Stimulated activated CD4-positive, alpha-beta T cell treated with anti-CD3 and anti-CD28 coated beads, TNF-alpha, amount 100 ng/mL, for 1 hour (primary cell): ENCODE measurements at places on chromosomes 2 and 18.

GRCh38 chr18:61893309-61893970 is 633 bp upstream of the RNF152 start:
- no peak for DNase-seq

- DNase-seq: no peak
Measured at GRCh38 chr2:174337337-174338146, 2.8 kb downstream of the SP9 start.

DNA sequence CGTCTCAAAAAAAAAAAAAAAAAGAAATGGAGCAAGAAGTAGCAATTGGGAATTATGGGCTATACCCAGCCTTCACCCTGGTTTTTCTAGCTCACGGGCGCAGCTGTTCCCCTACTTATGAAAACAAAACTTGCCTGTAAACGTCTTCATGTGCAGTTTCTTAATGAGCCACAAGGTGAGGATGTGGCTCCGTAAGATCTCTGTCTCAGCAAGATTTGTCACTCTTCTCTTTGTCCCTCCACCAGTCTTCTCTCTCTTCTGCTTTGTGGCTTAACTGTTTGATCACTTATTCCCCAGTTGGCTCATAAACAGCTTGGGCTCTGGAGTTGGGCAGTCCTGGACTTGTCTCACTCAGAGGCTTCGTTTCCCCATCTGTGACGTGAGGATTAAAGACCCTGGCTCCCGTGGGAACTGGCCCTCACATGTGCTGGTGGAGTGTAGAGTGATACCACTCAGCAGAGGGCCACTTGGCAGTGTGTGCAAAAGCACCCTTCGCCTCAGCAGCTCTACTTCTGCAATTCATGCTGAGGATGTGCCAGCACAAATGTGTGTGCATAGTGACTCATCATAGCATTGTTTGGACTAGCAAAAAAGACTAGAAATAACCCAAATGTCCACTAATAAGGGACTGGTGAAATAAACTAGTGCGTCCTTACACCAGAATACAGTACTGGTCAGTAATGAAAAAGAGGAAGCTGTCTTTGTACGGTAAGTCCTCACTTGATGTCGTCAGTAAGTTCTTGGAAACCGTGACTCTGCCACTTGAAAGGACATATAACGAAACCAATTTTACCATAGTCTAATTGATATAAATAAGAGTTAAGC is 8.7 kb downstream of the CEP68 start:
- no peak for DNase-seq

- no peak for DNase-seq
Measured at GRCh38 chr2:118847762-118848172, 319 bp upstream of the EN1 start.

DNA sequence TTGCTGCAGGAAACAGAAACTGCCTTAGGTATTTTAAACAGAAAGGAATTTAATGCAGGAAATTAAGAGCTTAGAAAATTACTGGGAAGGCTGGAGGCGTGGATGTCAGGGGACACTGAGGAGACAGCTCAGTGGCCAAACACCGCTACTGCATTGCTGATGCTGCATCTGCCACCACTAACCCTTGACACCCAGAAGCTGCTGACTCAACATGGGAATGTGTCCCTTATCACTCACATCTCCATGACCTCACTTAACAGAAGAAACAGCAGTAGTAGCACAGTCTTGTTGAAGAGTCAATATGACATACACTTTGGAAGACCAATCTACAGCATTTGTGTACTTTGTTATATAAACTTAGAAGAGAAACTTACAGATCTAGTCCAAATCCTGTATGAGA is 906.1 kb downstream of the SLC4A3 start:
- DNase-seq: no peak

DNA sequence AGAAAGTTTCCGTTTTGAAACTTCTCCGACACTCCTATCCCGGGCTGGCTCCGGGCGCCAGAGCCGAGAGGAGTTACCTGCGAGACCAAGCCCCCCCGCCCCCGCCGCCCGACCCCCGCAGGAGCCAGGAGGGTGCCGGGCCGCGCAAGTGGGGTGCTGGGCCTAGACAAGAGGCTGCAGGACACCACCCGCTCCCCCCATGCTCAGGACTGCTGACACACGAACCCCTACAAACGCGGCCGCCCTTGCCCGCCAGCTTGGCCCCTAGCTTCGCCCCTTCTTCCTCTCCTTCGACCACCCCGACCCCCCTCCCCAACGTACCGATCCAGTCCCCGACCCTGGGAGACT is 497 bp downstream of the PLA2R1 start:
- no peak for DNase-seq

GRCh38 chr18:4854671-4855070 is 342.4 kb downstream of the AKAIN1 start:
- DNase-seq: no peak

DNA sequence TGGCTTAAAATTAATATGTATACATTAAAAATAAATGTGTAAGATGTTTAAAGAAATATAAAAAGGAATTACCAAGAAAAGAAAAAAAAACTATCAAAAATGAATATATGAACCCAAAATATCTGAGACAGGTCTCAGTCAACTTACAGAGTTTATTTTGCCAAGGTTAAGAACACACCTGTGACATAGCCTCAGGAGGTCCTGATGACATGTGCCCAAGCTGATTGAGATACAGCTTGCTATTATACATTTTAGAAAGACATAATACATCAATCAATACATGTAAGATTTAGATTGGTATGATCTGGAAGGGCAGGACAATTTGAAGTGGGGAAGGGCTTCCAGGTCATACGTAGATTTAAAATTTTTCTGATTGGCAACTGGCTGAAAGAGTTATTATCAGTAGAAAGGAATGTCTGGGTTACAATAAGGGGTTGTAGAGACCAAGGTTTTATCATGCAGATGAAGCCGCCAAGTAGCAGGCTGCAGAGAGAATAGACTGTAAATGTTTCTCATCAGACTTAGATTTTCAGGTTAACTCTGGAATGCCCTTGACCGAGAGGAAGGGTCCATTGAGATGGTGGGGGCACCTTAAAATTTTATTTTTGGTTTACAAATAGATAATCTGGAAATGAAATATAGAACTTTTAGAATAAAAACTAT is 74.7 kb downstream of the EXOC6B start:
- DNase-seq: no peak

- DNase-seq: no peak
Measured at GRCh38 chr2:105627534-105627933, 117.2 kb upstream of the NCK2 start.
